ENCODE measurements at places on chromosomes 11 and 22.

GRCh38 chr11:70193411-70194292, 9.4 kb upstream of the FADD start:
- DNase-seq, result no peak

DNA sequence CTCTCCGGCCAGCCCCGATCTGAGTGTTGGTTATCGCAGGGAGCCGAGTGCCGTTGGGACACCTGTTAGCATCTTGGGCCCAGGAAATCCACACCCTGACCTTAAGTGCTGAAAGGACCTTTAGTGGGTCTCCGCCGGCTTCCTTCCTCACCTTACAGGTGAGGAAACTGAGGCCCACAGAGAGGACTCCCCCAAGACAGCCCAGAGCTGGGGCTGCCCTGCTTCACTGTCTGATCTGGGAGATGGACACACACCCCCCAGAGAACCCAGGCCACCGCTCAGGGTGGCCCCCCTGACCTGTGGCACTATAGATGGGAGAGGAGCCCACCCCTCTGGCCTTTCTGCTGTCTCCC, 73.6 kb downstream of the FBLN1 start:
- no peak for DNase-seq

DNA sequence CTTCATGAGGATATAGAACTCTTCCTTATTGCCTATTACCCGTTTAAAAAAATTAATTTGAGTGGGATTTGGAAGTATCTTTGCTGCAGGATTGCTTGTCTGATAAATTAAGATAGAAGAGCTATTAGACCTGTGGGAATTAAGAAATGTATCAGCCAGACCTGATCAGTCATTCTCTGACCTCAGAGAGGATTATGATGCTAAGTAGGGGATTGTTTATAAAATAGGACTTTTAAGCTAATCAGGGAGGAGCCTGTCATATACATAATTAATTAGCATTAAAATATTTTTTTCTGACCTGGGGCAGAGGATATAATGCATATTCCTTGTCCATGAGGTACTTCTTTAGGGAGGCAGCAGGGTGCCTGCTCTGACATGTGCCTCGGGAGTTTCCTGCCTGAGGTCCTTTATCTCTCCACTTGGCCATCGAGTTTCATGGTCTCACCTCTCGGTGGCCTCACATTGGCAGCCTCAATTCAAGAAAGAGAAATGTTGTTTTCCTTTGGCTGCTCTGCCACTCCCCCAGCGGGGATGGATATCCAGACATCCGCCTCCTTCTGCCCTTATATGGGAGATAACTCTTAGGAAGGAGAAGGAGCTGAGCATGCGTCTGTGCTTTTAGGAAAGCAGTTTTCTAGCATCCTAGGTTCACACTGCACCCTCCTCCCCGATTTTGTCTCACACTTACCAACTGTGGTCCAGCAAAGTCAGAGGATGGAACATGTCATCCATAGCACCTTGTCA, 41.1 kb downstream of the DIXDC1 start:
- DNase-seq, result no peak

- DNase-seq, result no peak
These were observed 47.5 kb downstream of the PC start for GRCh38 chr11:66910669-66911068.

DNA sequence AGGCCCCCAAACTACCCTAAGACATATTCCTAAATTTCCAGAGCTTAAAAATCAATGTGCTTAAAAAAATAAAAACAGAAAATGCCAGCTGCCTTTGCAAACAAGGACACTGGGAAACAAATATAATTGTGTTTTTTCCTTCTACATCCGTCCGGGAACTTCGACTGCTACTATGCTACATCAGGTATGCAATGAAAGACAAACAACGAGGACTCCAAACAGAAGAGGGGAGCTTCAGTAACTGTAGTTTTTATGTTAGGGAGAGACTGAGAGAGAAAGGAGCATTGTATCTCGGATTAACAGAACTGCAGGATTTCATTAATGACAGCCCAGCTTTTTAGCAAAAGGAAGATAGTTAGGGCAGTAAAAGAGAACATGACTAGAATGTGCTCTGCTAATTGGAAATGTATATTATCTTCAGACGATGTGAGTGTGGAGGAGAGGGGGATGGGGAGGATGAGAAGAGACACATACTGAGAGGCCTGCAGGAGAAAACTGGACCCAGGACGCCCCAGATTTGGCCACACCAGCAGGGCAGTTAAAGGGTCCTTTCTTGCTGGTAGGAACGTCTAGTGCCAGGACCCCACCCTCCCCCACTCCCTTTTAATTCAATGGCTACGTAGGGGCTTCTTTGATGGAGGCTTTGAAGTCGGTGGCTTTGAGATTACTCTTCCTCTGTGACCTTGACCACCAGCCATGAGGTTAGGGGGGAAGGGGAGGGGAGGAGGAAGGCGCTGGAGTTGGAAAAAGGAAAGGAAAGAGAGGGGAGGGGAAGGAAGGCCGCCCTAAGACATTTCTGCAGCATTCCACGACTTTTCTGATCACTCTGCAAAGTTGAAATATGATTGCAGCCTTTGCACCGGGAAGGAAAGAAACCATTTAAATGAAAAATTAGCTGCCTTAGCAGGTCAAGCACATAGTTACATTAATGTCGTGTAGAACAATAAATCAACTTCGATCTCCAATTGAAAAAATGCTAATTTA, 187.1 kb downstream of the BLID start:
- DNase-seq, result no peak

- no peak for DNase-seq
These were observed 74.6 kb downstream of the RAB30 start for GRCh38 chr11:82996966-82997606.

DNA sequence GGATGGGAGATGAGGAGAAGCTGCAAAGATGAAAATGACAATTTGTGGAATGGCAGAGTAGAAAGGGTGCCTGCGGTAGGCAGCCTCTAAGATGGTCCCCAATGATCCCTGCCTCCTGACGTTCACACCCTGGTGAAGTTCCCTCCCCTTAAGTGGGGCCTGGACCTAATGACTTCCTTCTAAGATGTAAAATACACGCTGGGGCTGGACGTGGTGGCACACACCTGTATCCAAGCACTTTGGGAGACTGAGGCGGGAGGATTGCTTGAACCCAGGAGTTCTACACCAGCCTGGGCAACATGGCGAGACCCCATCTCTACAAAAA, 60.7 kb upstream of the CREB3L1 start:
- no peak for DNase-seq

- no peak for DNase-seq
These were observed 7.9 kb downstream of the TIGD3 start for GRCh38 chr11:65362320-65362931.

DNA sequence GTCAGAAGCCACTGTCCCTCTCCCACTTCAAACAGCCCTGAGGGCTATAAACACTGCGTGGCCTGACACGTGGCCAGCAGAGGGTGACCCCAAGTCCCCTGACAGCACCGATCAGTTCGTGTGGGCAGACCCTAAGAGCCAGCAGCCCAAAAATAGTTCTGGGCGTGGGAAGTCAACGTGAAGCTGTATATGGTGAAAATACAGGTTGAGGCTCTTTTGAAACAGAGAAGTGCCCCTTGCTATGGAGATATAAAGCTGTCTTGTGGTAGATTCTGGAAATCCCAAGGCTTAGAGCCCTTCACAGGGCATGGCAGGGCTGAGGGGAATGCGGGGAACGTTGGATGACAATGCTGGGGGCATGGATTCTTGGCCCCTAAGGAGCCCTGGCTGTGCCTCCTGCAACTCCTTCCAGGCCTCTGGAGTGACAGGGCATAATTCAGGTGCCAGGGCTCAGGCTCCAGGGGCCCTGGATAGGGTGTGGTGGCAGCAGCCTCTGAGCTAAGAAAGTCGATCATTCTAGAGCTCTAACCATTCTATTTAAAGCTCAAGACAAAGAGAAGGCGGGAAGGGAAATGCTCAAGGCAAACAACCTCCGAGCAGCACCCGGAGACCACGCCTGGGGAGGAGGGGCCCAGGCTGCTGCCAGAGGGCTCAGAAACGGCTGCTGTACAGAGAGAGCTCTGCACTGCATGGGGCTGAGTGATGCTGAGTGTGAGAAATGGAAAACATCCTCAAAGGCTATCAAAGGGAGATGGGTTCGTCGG, 60.4 kb upstream of the CD5 start:
- no peak for DNase-seq

- no peak for DNase-seq
These were observed 45.3 kb downstream of the CADM1 start for GRCh38 chr11:115458877-115459276.

DNA sequence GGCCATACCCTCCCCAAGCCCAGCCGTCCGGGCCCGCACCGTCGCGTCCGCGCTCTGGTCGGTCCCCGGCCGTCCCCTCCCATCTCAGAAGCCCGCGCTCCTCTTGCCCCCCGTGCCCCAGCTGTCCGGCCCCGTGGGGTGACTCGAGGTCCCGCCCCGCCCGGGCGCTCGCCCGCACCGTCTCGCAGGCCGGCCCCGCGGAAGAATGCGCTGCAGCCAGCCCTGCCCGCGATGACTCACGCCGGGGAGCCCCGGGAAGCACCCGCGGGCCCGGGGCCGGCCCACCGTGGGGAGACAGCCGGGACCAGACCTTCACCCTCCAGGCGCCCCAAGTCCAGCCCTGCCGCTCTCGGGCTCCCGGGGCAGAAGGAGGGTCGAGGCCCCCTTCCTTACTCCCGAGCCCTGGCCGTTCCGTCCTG, 320 bp upstream of the PHLDA2 start:
- no peak for DNase-seq

DNA sequence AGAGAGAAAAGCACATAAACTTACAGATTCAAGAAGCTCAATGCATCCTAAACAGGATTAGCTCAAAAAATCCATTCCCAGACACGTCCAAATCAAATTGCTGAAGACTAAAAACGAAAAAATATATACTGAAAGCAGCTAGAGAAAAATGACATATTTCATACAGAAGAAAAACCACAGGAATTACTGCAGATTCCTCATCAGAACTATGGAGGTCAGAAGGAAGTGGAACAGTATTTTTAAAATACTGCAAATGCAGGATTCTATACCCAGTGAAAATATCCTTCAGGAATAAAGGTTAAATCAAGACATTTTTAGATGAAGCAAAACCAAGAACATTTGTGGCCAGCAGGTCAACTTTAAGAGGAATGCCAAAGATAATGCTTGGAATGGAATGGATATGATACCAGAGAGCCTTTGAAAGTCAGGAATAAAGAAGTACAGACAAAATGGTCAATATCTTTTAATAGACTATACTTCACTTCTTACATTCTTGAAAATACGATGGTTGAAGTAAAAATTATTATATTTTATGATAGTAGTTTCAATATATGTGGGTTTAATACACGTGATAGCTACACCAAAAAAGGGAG, 352.9 kb downstream of the CTTN start:
- DNase-seq, result no peak

GRCh38 chr22:42313804-42314581, 43.5 kb upstream of the TCF20 start:
- DNase-seq, result no peak

DNA sequence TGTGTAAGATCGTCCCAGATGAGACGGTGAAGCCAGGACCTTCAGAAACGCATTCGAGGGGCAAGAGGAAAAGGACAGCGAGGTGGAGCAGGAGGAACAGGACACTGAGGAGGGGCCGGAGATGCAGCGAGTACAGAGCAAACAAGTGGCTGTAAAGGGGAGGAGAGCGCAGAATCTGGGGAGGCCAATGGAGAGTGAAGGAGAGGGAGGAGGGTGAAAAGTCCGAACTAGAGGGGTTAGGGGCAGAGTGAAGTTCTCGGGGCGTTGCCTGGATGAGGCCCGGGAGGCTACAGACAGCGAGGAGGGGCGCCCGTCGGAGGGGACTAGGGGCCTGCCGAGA, 8.8 kb upstream of the PPIL2 start:
- DNase-seq, result no peak

DNA sequence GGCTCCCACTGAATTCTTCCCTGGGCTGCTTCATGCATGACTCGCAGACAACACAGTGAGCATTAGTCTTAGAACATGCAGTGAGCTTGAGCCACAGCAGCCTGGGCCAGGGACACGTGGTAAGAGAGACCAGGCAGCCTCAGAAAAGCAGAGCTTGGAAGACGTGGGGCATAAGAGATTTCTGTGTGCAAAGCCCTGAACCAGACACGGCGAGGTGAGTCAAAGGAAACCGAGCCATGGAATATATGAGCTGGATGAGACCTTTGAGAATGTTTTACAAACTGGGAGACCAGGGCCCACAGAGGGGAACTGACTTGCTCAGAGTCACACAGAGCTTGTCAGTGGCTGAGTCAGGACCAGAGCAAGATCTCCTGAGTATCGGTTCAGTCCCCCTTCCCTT, 8.5 kb upstream of the FXYD6 start:
- no peak for DNase-seq

Data from epithelial cell of prostate (primary cell).